ENCODE measurements at places on chromosomes 3 and 15.

DNA sequence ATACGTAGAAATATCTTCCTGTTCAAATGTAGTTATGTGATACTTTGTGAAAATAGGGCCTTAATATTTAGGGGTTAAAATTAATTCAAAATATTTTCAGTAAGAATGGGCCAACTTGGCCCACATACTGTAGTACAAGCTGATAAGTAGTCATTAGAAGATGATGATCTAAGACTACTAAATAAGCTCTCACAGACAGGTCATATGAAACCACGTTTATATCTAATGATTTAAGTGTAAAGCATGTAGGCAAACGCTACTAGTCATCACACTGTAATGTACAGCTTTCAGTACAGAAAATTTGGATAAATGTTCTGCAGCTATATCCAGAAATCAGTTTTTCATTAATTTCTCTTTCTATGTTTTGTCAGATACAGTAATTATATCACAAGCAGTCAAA is 228.6 kb downstream of the UBE2E2 start:
- DNase-seq, result no peak

DNA sequence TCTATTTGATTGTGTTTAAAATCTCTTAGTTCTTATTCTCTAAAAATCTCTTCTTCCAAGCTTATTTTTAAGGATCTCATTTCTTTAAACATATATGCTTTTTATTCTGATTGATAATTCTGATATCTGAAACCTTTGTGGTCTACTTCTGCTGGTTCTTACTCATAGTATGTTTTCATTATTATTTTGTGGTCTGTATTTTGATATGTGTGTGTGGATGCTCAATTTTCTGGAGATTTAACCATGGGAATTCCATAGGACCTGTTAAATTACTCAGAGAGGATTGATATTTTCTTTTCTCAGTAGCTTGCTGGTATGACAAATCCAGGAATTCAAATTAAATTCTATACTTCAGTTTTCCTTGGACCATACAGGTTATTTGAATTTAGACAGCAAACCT is 14.7 kb upstream of the HHLA2 start:
- no peak for DNase-seq

GRCh38 chr3:58564456-58565160 is 12.6 kb downstream of the FAM107A start:
- no peak for DNase-seq

DNA sequence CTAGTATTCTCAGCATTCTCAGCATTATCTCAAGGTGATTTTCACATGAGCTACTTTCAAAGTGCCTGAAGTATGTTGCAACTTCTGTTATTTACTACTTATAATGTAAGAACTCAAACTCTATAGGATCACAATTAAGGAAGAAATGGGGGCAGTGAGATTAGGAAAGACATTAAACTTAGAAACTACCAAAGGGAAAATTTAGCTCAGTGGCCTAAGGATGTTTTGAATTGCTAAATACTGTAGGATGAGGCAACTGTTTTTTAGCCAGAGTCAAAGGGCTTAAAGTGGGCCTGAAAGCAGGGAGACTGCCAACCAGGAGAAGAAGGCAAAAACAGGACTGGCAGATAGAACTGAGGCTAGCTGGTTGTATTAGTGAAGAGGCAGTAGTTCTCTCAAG is 55.5 kb upstream of the MBNL1 start:
- no peak for DNase-seq

DNA sequence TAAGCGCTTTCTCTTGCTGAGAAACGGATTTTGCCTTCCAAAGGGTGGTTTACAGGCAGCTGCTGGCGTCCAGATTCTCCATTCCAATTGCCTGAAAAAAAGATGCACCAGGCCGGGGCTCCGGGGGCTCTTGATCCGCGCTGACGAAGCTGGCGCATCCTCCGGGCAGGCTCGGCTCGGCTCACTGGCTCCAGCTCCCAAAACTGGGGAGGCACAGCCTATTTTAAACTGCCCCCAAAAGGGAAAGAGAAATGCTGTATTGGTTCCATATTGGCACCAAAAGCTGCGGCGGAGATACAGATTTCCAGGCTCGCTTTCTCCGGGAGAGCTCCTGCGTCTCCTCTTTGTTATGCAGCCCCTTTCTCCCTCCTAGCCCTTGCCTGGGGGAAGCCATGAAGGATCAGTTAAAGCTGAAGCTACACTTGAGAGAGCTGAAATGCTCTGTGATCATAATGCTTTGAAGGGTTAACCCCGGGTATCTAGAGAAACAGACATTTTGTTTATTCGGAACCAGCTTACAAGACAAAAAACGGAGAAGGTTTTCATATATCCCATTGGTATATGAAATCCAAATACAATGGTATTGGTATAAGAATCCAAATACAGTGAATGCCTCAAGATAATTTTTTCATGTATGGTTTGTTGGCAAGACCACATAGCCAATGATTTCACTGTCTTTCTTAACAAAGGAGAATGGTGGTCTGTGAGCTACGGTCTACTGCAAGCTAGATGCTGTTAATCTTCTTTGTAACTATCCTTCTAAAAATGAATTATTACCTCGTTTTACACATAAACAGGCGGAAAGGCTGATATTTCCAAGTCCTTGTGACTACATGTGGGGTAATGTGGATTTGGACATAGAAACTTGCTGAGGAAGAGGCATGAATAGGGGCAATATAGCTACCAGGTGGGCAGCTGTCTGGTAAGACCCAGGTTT is 693 bp downstream of the CD200 start:
- DNase-seq, result no peak

DNA sequence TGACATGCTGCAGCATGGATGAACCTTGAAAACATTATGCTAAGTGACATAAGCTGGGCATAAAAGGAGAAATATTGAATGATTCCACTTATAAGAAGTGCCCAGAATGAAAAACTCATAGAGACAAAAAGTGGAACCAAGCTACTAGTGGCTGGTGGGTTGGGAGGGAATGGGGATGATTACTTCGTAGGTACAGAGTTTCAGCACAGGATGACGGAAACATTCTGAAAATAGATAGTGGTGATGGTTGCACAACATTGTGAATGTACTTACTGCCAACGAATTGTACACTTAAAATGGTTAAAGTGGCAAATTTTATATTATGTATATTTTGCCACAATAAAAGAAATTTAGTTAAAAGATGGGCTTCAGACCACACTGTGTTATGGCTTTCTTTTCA is 93.6 kb downstream of the RPLP1 start:
- DNase-seq, result no peak

DNA sequence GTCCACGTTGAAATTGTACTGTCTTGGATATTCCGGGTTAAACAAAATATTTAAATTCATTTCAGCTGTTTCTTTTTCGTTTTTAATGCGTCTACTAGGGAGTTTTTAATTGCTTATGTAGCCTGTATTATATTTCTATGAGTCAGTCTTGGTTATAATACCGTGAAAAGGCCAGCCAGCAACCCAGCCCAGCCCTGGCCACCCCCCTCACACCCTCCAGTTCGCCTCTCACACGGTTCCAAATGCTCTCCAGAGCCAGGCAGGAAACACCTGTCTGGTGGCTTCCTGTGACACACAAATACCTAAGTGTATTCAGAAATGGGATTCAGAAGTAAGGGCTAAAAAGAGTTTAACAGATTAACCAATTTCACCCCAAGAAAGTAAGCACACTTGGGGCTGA is 4.4 kb downstream of the SH3BP5 start:
- no peak for DNase-seq

GRCh38 chr15:41921167-41921566 is 27.3 kb upstream of the SPTBN5 start:
- DNase-seq, result no peak

DNA sequence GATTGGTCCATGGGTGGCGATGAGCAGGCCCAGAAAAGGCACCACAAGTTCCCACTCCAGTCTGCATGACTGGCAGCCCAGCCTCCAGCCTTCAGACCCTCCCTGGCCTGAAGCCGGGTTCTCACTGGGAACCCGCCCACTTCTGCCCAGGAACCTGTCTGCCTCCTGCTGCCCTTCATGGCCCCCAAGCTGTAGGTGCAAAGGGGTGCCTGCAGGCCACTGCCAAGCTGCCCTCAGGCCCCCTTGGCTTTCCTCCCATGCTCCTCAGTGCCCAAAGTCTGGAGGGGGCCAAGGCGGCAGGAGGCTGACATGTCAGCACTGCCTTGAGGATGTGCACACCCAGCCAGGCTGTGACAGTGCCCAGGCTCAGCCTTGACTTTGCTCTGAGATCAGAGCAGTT is 488.5 kb upstream of the THBS1 start:
- DNase-seq, result no peak

- no peak for DNase-seq
Observed at GRCh38 chr15:62474771-62475124, 309.7 kb upstream of the C2CD4B start.

- DNase-seq, result peak; percentile 25
Observed at GRCh38 chr15:41231422-41232226, 556 bp downstream of the CHP1 start.

GRCh38 chr3:133206921-133207320 is 168.7 kb downstream of the TMEM108 start:
- DNase-seq, result no peak

DNA sequence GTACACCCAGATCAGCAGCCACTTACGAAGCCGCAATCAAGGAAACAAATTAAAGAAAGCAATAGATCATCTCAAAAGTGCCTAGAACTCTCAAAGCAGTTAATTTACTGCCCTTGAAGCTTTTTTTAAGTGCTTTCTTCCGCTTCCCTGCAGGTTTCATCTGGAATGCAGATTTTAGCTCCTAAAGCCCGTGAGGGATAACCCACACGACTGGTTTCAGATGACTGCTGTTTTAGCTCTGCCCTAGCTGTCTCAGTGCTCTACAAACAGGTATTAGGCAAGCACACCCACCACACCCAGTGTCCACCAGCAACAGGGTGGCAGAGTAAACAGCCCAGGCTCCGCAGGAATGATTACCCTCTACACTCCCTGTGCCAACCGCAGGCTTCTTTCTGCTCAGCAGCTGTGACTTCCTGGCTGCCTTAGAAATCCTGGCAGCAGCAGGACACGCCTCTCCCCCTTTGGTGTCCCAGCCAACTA is 126.0 kb downstream of the FMN1 start:
- no peak for DNase-seq

DNA sequence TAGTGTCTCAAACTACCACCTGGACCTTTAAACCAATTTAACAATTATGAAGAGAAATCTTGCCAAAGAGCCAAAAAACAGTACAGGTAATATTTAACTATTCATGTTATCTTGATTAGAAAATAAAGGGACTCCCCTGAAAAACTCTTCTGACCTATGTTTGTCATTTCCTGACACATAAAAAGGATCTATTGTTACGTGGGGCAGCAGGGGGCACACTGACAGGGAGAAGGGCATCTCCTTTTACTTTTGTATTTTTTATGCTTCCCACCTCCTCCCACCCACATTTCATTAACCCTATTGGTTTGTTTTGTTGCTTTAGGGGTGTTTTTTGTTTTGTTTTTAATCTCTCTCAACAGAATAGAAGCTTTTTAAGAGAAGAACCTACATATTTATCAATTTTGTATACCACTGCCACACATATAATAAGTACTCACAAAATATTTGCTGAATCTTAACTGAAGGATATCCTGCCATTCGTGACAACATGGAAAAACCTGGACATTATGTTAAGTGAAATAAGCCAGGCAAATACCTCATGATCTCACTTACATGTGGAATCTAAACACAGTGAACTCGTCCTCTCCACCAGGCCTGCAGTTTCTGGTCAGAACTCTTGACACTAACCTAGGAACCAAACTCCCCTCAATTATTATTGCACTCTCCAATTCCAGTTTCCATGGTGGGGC is 17.7 kb downstream of the STAG1 start:
- DNase-seq, result no peak

- no peak for DNase-seq
Observed at GRCh38 chr15:33142708-33143107, 51.8 kb downstream of the FMN1 start.

GRCh38 chr3:73475175-73475574 is 149.6 kb downstream of the PDZRN3 start:
- no peak for DNase-seq

DNA sequence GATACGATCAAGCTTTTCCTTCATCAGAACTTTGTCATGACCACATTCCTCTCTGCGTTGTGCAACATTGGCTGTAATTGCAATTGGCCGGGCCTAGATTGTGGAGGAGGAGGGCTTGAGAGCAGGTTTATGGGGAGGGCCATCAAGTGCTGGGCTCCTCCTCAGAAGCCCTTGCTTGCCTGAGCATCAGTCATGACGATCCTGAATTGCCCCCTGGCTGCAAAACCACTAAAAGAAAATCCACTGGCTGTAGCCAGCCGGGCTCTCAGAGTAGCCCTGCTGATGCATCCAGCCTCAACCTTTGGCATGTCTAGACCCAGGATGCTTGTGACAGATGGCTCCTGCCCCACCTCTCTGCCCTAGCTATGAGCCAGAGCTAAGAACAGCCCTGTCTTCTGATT is 13.4 kb upstream of the TRH start:
- DNase-seq, result no peak

DNA sequence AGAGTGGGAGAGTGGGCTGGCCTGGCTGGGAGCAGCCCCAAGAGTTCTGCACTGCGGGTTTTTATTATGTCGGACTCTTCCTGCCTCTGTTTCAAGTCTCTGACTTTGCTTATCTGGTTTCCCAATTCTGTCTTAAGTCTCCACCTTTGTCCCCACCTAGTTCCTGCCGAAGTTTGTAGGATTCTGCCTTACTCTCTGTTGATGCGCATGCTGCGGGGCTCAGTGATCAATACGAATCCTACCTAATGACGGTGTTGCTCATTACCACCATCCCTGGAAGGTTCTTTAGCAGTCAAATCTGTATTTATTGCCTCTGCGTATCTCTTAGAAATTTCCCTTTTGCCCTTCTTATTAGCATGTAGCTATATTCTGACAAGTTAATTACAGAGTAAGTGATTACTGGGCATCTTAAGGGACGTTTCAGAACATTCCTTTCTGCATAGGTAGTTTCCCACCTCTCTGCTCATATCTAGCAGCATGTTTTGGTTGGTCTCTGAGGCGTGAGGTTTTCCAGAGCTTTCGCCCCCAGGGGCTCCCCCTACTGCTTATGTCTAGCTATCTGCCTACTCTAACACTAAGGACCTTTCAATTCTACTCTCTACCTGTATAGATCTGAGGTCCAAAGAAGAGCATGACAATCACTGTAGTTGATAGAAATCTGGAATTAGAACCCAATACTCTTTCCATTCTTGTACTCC is 236.0 kb upstream of the EIF1B start:
- DNase-seq, result no peak

DNA sequence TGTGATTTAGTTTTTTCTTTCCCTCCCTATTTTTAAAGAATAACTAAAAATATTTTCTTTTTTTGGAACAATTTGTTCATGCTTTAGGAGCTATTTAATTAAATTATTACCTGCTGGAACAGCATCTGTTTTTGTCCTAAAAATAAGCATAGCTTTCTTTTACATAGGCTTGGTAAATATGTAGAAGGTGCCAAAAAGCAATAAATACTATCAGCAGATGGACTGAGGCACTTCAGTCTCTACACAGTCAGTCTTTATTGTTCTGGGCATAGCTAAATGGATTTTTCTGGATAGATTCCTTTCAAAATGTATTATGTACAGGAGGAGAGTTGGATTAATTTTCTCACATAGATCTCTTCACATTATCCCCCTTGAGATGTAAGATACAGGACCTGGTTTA is 223.5 kb downstream of the NAALADL2 start:
- DNase-seq, result no peak

DNA sequence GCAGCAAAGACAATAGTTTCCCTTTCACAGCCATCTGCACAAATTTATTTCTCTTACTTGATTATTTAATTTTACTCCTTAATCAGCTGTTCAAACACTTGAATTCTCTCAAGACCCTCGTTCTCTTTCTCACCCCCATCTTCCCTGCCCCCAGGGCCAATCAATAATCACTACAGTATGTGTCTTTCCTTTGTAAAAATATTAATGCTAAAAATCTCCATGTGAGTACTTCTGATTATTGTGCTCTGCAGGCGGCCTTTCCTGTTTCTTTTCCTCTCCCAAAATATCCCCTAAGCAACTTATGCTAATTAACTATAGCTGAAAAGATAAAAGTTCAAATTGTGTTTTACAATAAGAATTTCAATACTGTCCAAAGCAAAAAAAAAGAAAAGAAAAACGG is 617.0 kb upstream of the CBLB start:
- no peak for DNase-seq
